Naive thymus-derived CD4-positive, alpha-beta T cell (primary cell): ENCODE measurements at places on chromosomes 7 and 10. TPM values are rescaled to one million over a fixed set of nuclear protein-coding genes. Genes with fewer than 3 reads are reported as not detected.

Gene SNX13
- total RNA-seq: 28.5 TPM

Gene SYPL1
- 54.0 TPM for total RNA-seq

Gene C10orf105
- 0.51 and 0.63 TPM in 2 replicates for total RNA-seq

Gene NME8
- not detected in 2 replicates for total RNA-seq

Gene GHRHR
- total RNA-seq: not detected

Gene ECD
- total RNA-seq: 28.7 and 30.2 TPM in 2 replicates

Gene BLNK
- total RNA-seq: 0.54 TPM

Gene PNLIPRP1
- not detected in 2 replicates for total RNA-seq

Gene TRIM74
- total RNA-seq: 1.3 and 4.2 TPM in 2 replicates

Gene FAM131B
- total RNA-seq: 0.41 and 0.53 TPM in 2 replicates

Gene CYP3A7
- total RNA-seq: not detected

Gene SFMBT2
- total RNA-seq: 38.6 TPM

Gene OR6V1
- not detected for total RNA-seq

Gene MAGI2
- 0.67 TPM for total RNA-seq

Gene HERC4
- total RNA-seq: 65.7 TPM

Gene CTTNBP2
- total RNA-seq: 0.16 TPM

Gene KCNH2
- 3.2 TPM for total RNA-seq
